Activated T-helper 17 cell treated with anti-CD3 and anti-CD28 coated beads, Interleukin-2, amount 50 U/mL, for 72 hours (primary cell): ENCODE measurements at places on chromosomes 5 and 9. TPM values are rescaled to one million over a fixed set of nuclear protein-coding genes. Genes with fewer than 3 reads are reported as not detected.

Gene ANKRD34B
- not detected for total RNA-seq

Gene ZNF454
- not detected for total RNA-seq

Gene GPR150
- 0.61 TPM for total RNA-seq

Gene SAXO1
- 0.37 TPM for total RNA-seq

Gene GRIA1
- not detected for total RNA-seq

Gene ADAMTS13
- total RNA-seq: 1.2 TPM
